ENCODE measurements at places on chromosomes 5 and 9.

GRCh38 chr9:109496841-109497225, 1.3 kb downstream of the PTPN3 start:
- DNase-seq: no peak

- no peak for DNase-seq
Observed at GRCh38 chr5:154513669-154514084, 35.6 kb upstream of the HAND1 start.

DNA sequence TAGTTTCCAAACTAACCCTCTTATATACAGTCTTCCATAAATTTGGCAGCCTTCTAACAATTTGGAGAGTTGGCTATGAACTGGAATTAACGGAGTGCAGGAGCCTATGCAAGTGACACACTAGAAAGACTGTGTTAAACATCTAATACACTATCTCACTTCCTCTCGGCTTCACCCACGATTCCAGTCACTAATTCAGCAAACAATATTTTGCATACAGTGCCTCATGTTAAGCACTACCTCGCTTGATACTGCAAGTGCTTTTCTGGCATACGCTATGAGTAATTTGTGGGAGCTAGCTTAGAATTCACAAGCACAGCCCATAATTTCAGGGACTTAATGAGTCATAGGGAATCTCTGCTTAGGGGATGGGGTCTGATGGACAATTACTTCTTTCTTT, 102.5 kb downstream of the ST8SIA4 start:
- DNase-seq: no peak

- peak; percentile 35 for DNase-seq
Observed at GRCh38 chr9:72952914-72953313, at the start of gene ALDH1A1. TSS of gene ALDH1A1 (minus strand) at chr9:72953053. CDS start at chr9:72953000, 53 bp downstream.

GRCh38 chr9:33125871-33126823, 41.0 kb downstream of the B4GALT1 start:
- DNase-seq: peak; percentile 75

- no peak for DNase-seq
Observed at GRCh38 chr5:99285606-99286005, 356.8 kb upstream of the CHD1 start.

- DNase-seq: no peak
Observed at GRCh38 chr5:42718591-42718990, 38.0 kb upstream of the CCDC152 start.

All from NAMALWA (cell line).